ENCODE measurements at places on chromosomes 4 and X.
A peak's percentile ranks its signal among the peaks of the same experiment; 100 is the strongest.

GRCh38 chr4:133498149-133498548 lies 349.1 kb downstream of the PCDH10 start:
- DNase-seq = no peak

DNA sequence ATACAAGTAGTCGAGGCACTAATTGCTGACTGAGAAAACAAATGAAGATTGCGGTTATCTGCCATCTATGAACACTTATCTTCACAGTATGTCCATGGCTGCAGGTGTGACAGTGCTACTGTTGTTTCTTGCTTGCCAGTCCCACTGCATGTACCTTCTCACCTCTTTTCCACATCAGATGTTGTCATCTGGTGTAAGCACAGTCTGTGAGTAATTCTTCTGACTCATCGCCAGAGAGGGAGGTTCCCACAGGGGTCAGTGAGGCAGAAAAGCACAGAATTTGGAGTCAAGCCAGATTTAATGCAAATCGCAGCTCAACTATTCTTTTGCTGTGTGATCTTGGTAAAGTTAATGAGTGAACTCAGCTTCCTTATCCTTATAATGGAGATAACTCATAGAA lies 144.4 kb downstream of the GLRA2 start:
- DNase-seq = no peak

DNA sequence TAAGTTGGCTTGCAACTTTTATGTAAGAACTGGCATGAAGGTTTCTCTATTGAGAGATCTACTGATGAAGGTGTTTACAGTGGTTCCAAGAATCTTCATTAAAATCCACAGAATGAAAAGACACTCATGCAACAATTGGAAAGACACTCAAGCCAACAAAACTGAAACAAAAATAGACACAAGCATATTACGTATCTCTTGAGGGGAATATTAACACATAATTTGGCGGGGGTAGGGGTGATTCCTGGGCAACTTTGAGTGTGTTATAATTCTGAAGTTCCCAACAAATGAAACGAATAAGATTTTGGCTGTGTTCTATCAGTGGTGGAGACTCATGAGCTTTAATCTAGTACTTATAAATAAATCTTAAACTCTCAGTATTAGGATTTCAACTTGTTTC lies 75.1 kb downstream of the SPATA18 start:
- DNase-seq = no peak

DNA sequence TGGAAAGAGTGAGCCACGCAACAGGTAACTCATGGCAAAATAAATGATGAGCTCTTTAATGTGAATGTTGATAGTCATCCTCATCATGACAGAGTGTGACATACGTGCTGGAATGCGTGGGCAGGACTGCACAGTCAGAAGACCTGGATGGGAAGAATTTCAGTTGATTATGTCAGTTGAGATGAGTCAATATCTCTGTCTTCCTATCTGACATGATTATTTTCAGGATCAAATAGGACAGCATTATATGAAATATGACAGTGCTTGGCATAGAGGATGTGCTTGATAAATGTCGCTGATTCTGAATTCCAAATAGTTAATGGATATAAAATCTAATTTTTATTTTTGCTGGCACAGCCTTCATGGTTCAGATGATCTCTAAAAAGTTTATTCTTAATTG lies 95.1 kb downstream of the IL15 start:
- DNase-seq = no peak

DNA sequence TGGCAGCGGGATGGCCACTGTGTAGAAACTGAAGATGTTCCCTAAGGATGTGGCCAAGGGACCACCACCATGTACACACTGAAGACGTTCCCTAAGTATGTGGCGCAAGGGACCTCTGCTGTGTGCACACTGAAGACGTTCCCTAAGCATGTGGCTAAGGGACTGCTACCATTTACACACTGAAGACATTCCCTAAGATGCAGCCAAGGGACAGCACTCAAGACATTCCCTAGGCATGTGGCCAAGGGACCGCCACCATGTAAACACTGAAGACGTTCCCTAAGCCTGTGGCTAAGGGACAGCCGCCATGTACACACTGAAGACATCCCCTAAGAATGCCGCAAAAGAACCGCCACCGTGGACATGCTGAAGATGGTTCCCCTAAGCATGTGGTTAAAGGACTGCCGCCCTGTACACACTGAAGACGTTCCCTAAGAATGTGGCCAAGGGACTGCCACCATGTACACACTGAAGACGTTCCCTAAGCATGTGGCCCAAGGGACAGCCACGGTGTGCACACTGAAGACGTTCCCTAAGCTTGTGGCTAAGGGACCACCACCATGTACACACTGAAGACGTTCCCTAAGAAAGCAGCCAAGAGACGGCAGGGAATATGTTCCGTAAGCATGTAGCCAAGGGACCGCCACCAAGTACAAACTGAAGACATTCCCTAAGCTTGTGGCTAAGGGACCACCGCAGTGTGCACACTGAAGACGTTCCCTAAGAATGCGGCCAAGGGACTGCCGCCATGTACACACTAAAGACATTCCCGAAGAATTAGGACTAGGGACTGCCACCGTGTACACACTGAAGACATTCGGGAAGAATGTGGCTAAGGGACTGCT lies 43.3 kb downstream of the DHRSX start:
- no peak for DNase-seq

DNA sequence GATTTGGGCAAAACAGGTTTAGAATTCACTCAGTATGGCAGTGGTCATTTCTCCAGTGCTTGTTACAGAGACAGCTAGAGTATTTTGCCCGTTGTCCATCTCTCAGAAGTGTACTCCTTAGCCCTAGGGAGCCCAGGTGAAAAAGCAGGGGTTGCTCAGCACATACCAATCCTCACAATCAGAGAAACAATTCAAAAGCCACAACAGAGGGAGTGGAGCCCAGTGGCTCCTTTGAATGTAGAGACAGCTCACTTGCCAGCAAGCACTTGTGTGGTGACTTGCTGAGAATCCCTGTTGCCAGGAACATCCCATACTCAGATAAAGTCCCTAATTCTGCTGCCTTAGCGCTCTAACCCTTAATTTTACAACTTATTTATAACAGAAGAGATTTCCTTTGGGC lies 1488.3 kb downstream of the RPA4 start:
- no peak for DNase-seq

- DNase-seq = no peak
These were observed 23.6 kb downstream of the KLF3 start for GRCh38 chr4:38687571-38688011.

DNA sequence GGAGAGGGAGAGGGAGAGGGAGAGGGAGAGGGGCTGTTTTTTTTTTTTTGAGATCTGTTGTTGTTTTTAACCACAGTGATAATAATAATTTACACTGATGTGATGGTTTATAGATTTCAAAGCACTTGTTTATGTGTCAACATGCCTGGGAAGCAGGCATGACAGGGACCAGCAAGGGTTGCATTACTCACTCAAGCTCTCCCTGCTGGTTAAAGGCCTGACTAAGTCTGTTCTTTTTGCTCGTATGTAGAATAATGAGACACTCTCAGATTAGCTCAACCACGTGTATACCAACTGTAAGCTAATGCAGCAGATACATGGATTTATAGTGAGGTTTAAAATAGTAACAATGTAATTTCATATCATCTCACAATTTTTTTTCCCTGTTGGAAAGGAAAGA lies 134.6 kb upstream of the BOD1L1 start:
- DNase-seq = no peak

- no peak for DNase-seq
These were observed 10.8 kb upstream of the PHKA2 start for GRCh38 chrX:18994713-18995112.

- peak; percentile 29 for DNase-seq
These were observed 70.7 kb upstream of the PPP3CA start for GRCh38 chr4:101418055-101418454.

DNA sequence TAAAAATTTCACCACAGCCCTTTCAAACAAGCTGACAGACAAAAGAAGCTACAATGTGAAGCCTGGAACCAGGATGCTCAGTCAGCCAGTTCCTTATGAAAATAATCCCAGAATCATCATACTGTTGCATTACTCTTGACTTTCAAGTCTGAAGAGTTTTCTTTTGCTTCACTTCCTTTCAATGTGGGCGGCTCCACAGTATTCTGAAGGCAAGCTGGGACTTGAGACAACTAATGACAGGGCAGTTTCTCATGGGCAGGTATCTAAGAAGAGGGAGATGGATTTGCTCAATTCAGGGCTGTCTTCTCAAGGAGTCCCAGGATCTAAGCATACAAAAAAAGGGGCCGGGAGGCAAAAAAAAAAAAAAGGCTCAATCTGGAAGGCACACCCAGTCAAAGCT lies 173.4 kb downstream of the PAPSS1 start:
- no peak for DNase-seq

- no peak for DNase-seq
These were observed 524.7 kb downstream of the SPRY1 start for GRCh38 chr4:123921339-123921738.

DNA sequence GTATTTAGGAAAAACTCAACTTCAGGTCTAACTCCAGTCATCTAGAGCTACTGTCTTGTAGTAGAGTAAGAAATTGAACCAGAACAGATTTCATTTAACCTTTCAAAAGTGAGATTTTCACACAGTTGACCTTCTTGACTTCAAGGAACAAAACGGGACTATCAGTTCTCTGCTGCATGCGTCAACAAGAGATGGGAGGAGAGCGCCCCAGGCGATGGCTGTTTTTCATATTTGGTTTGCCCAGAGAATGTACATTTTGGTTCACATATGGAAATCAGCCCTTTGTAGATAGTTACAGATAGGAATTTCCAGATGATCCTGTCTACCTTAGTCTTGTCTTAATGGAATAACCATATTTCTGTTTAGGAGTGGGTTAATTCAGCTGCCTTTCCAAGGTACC lies 158.1 kb downstream of the POLA1 start:
- no peak for DNase-seq

GRCh38 chrX:148784137-148784536 lies 283.7 kb downstream of the AFF2 start:
- no peak for DNase-seq

DNA sequence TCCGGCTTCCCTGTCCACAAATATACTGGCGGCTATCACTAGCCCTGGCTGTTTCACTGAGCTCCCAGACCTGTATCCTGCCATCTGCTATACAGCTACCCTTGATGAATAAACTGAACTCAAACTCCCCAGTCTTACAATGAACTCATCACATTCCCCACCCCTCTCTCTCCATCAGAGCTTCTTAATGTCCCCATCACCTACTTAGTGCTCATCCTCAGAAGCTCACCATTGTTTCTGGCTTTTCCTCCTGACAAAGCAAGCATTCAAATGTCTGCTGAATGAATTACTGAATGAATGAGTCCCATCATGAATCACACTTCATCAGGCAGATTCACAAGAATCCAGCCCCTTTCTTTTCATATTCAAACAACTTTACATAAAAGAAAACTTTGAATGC lies 5.7 kb upstream of the DGAT2L6 start:
- no peak for DNase-seq

GRCh38 chr4:88320224-88320779 lies 35.9 kb upstream of the PPM1K start:
- DNase-seq = no peak

DNA sequence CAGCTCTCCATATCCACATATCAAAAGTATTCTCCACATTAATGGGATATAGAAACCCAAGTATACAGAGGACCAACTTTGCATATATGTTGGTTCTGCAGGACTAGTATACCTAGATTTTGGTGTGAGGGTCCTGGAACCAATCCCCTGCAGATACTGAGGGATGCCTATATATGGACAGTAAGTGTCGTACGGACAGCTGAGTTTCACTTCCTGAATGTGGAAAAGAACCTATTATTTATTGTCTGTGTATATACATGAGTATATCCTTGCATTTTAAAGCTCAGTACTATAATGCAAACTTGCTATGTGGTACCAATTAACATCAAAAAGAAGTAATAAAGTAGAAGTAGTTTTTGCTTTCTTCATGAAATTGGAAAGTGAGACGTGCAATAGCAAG lies 101.9 kb downstream of the FBXW7 start:
- no peak for DNase-seq

- DNase-seq = no peak
These were observed 16.9 kb downstream of the MFAP3L start for GRCh38 chr4:170009291-170009690.

GRCh38 chr4:79087071-79087470 lies 147.8 kb upstream of the PAQR3 start:
- no peak for DNase-seq

- DNase-seq = no peak
These were observed 10.8 kb downstream of the SLC10A7 start for GRCh38 chr4:146510942-146511341.

DNA sequence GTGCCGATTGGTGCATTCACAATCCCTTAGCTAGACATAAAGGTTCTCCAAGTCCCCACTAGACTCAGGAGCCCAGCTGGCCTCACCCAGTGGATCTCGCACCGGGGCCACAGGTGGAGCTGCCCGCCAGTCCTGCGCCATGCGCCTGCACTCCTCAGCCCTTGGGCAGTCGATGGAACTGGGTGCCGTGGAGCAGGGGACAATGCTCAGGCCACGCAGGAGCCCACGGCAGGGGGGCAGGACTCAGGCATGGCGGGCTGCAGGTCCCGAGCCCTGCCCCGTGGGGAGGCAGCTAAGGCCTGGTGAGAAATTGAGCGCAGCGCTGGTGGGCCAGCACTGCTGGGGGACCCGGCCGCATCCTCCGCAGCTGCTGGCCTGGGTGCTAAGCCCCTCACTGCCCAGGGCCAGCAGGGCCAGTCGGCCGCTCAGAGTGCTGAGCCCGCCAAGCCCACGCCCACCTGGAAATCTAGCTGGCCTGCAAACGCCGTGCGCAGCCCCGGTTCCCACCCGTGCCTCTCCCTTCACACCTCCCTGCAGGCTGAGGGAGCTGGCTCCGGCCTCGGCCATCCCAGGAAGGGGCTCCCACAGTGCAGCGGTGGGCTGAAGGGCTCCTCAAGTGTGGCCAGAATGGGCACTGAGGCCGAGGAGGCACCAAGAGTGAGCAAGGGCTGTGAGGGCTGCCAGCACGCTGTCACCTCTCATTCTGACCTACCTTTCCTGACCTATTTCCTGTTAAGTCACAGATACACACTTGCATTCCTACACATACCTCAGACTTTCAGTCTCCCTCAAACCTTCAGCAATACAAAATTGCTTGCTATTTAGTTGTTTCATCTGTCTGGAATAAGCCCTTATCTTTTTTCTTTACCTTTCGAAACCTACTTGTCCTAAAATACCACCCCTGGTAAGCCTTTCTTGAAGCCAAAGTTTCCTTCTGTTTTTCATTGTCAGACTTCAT lies 20.7 kb downstream of the UBE2K start:
- DNase-seq = no peak

- no peak for DNase-seq
These were observed at the start of gene PLP1 for GRCh38 chrX:103776546-103776945. PLP1 (plus strand) TSS chrX:103776840; CDS start chrX:103776996, 156 bp downstream.

- DNase-seq = no peak
These were observed 133.4 kb upstream of the MSX1 start for GRCh38 chr4:4726051-4726450.
